Anterior cingulate cortex (tissue), 58 donors: ENCODE measurements at places on chromosomes 12 and 14.

DNA sequence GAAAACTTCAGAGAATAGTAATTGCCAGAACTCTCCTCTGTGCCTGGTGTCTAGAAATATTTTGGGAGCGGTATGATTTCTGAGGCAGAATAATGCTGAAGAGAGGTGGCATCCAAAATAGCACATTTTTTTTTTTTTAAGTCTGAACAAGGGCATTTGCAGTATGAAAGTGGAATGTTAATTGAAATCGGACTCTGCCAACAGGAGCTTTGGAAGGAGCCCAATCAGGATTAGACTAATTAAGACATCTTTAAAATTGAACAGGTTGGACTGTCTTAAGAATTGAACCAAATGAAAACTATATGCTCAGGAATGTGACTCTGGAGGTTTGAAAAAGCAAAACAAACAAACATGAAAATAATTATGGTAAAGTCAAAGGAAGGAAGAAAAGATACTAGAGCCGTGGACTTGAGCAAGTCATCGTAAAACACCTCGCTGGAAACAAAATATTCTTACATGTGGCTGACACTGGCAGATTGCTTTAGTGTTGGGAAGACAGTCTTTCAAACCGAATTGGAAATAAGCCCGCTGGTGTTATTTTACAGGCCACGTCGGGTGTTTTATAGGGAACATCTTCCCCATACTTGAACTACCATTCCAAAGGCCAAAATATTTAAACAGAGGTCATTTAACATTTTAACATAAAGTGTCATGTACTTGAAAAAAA, 436.3 kb downstream of the VRK1 start:
- DNase-seq: no peak

DNA sequence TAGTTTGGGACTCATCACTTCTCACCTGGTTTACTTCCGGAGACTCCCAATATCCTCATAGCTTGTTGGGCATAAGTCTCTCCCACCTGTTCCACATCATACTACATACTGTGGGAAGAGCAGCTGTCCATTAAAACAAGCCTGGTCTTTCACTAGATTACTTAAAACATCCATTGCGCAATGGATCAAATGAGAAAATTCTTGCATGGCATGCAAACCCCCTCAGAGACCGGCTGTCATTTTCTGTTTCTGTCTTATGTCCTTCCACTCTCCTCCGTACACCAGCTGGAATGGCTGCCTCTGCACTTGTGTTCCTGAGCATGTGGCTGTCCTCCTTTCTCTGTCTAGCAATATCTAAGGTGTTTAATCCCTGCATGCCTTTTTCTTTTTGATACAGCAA, 265.6 kb downstream of the TMEM117 start:
- DNase-seq: no peak

DNA sequence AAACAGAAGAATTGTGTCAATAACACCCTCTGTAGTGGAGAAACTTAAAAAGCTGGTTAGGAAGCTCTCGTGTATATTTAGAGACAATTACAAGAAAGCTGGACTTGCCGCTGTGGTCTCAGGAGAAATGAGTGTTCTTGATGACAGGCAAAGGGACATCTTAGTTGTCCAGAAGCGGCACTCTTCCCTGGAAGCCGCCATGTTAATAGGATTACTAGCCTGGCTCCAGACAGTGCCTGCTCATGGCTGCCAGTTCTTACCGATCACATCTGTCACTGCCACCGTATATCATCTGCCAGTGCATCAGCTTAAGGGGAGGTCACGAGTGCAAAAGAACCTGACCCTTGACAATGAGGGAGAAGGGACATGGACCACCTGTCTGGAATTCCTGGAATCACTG, 48.9 kb downstream of the C14orf132 start:
- no peak for DNase-seq

- DNase-seq: no peak
Observed at GRCh38 chr12:132178316-132178715, 34.1 kb downstream of the NOC4L start.

- DNase-seq: no peak
Observed at GRCh38 chr14:65444230-65444629, 31.7 kb downstream of the FUT8 start.

GRCh38 chr14:99137001-99137700, 134.8 kb downstream of the BCL11B start:
- DNase-seq: peak; percentile 23

DNA sequence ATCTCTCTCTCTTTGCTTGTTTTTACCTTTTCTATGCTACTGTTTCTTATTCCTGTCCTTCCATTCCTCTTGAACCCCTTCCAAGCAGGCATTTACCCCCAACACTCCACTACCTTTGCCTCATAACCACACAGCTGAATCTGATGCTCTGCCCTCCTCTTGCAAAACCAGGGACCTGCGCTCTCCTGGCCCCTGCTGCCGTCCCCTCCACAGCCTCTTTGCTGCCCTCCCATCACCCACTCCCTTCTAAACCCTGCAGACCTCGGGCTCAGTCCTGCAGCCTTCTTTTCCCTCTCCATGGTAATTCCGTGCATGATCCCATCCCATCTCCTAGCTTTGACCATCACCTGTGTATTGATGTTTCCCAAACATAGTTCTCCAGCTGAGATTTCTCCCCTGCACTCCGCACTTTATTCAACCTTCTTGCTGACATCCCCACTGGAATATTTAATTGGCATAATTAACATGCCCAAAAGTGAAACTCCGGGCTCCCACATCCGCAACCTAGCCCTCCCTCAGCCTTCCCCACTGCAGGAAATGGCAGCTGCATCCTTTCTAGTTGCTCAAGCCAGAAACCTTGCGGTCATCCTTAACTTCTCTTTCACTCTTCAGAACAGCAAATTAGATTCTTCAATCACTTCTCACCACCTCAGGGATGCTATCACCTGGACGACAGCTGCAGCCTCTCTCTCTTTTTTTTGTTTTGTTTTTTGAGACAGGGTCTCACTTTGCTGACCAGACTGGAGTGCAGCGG, 16.0 kb downstream of the FIGNL2 start:
- DNase-seq: no peak

- DNase-seq: no peak
Observed at GRCh38 chr14:97456958-97457357, 659.8 kb downstream of the VRK1 start.

GRCh38 chr14:75279153-75279762, 630 bp downstream of the FOS start:
- peak; percentile 69 for DNase-seq

- DNase-seq: no peak
Observed at GRCh38 chr12:68841717-68842116, 33.7 kb downstream of the MDM2 start.

DNA sequence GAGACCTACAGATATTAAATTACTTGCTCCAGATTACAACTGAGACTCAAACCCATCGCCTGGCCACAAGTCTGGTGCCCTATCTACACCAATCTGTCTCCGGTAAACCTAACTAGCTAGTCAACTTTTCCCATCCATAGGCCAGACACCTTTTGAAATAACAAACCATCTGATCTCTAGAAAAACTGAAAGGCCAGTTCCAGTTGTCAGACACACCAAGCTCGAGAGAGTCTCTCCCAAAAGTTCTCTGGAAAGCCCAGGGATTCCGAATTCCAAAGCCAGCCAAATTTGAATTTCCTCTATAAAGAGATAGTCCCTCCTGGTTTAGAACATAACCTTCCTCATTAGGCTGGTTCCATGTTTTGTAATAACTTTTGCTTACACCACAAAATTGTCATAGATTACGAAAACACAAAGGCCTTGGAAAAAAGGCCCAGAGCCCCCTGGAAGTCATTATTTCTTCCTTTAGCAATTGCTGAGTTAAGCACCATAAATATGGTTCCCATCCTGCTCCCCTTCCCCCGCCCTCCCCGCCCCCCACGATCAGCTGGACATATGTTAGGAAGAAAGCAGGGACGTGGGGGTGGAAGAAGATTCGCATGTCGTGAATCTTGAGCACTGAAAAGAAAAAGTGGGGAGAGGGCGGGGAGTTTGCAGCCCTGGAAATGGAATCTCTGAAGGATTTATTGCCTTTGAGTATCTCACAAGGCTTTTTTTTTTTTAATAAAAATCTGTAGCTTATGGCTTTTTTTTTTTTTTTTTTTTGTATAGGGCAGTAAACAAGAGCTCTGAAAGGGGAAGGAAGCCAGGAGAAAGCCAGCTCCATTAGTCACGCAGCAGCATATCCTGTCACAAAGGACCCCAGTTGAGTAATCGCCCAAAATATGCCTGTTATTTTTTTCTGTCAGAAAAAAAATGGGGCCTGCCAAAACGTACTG, 110.4 kb downstream of the ZFP36L1 start:
- no peak for DNase-seq

DNA sequence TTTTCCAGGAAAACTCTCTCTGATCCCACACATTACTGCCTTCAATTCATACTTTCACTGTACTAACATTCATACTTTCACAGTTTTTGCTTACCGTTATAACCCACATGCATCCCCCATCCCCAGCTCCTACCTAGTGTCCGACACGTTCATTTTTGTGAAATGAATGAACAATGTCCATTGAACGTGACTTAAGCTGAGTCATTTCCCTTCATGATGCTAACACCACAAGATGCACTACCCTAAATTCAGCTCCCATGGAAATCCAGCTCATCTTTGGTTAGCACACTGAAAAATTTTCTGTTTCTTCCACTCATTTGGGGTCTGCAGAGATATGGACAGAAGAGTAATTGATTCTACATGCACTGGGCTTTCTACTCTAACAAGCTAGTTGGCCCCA, 84.7 kb downstream of the GALNT4 start:
- no peak for DNase-seq

- no peak for DNase-seq
Observed at GRCh38 chr12:123951467-123951866, 21.2 kb downstream of the CCDC92 start.

- peak; percentile 97 for DNase-seq
Observed at GRCh38 chr12:133080026-133080367, 726 bp upstream of the ZNF140 start.

DNA sequence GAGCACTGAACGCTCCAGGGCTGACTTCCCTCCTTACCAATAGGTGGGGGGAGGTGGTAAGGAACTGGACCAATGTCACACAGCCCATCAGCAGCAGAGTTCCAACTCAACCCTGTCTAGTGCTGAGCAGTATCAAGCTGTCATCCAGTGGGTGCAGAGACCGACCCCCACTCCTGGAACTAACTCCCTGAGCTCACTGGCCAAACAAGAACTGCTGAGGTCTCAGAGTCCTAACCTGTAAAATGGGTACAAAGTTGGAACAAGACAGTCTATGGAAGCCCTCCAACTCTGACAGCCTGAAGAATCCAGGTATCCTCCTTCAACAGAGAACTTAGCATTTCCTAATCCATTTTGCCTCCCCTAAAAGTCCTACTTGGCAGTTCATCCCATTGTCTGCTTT, 91.1 kb upstream of the CLMN start:
- DNase-seq: no peak

DNA sequence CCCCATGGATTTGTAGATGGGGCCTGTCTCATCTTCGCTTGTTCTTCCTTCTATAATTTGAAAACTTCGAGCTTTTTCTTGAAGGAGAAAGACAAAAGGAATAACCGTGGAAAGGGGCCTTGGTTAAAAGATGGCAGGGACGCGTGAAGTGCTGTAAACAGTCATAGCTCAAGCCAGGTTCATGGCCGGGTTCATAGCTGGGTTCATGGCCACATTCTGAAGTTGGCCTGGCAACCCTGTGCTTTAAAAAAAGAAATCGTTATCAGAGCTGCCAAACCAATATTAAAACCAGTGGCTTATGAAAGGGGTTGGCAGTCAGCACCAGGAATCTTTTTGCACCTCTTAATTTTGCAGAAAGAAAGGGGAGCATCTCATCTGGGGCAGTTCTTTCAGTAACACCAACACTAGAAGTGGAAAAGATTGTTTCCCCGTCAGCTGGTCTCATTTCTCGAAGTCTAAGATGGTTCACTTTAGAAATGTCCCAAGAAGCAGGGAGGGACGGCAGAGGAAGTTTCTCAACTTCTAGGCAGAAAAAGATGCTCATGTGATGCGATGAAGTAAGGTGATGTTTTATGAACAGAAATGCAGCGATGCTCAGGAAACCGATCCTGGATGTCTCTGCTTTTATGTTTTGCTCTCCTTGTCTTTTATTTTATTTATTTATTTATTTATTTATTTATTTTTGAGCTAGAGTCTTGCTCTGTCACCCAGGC, 193.1 kb upstream of the TBX3 start:
- no peak for DNase-seq

GRCh38 chr14:90582166-90582565, 185.3 kb downstream of the CALM1 start:
- DNase-seq: no peak

GRCh38 chr12:13004986-13005385, 4.9 kb upstream of the HEBP1 start:
- no peak for DNase-seq

DNA sequence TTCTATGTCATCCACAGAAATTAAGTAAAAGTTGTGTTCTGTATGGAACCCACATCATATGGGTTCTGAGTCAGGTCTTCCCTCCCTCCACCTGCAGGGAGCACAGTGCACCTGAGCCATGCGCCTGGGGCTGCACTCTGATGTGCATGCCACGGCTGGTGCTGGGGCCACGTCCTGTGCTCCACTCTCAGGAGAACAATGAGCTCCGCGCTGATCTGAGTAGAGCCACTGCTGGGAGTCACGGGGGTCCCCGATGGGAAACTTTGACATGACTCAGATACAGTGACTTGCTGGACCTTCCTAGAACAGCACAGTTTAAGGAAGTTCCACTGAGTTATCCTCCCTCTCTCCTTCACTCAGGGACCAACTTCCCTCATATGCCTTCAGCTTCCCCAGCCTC, 683.4 kb downstream of the TMEM121 start:
- DNase-seq: no peak

- no peak for DNase-seq
Observed at GRCh38 chr12:48163150-48163747, 5.9 kb upstream of the ASB8 start.

DNA sequence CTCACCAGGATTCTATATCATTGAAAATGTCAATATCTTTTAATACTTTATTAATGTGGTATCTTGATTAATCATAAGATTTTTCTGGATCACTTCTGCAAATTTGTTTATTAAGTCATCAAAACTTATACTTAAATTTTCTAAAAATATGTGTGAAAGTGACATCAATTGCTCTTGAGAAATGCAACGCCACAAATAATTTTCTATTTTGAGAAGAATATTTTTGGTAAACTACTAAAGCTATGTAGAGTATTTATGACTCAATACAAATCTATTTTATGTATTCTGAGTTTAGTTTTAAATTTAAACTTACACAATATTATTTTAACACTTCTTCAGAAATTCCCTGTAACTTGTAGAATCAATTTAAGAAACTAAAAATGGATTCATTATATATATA, 263.3 kb downstream of the RASSF9 start:
- DNase-seq: no peak

DNA sequence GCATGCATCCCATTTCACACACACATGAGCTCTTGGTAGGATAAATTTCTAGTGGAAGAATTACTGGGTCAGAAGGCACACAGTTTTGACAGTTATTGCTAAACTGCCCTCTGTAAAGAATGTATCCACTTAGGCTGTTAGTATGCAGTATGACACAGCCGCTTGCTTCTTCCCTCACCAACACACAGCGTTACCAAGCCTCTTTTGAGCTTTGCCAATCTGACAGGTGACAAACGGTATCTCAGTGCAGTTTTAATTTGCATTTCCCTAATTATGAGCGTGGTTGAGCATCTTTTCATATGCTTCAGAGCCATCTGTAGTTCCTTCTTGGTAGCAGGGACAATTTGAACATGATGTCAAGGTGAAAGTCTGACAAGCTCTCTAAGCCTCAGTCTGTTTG, 42.9 kb downstream of the HRK start:
- no peak for DNase-seq
